ENCODE measurements at places on chromosomes 7 and 10. TPM values are rescaled to one million over a fixed set of nuclear protein-coding genes. Genes with fewer than 3 reads are reported as not detected.
A peak's percentile ranks its signal among the peaks of the same experiment; 100 is the strongest.

- DNase-seq = no peak
Measured at GRCh38 chr7:75604408-75604807, 112.3 kb downstream of the SPDYE5 start.

GRCh38 chr7:107711301-107711700 is 32.6 kb upstream of the CBLL1 start:
- DNase-seq = no peak

- DNase-seq = peak; percentile 60
Measured at GRCh38 chr7:134992626-134993179, 6.4 kb downstream of the AGBL3 start.

The IL6 gene
- total RNA-seq = 0.41 TPM

The PPP1R17 gene
- not detected for total RNA-seq

The C7orf57 gene
- 0.06 TPM for total RNA-seq
